SHP77 (cell line): ENCODE measurements at places on chromosomes 2 and 18.

DNA sequence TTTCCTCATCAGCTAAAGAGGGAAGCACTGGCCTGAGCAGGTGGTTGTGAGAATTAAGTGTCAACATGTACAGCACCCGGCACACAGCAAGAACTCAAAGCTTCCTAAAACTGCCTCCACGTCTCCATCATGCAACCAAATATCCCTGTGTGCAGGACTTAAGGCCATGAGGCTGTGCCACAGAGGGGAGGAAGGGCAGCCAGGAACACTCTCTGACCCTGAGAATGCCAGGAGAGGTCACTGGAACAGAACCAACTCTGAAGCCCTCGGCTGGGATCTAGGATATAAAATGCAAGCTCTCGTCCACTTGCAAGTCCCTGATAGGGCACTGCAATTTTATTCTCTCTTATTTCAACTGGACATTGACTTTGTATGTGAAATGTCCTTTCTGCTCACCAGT, 12.2 kb upstream of the NPAS2 start:
- no peak for DNase-seq

- no peak for DNase-seq
These were observed 1.1 kb downstream of the SCG2 start for GRCh38 chr2:223601018-223601417.

DNA sequence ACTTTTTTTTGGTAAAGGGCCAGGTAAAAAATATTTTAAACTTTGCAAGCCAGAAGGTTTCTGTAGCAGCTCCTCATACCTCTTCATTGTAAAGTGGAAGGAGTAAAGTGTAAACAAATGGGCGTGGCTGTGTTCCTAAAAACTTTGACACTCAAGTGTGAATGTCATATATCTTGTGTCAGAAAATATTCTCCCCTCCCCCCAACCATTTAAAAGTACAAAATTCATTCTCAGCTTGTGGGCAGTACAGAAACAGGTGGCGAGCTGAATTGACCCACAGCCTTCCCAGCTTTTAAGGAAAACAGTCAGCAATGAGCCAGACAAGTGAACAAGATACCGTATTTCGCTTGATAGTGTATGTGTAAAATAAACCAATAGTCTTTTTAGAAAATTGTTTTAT, 4.0 kb downstream of the YPEL5 start:
- no peak for DNase-seq

DNA sequence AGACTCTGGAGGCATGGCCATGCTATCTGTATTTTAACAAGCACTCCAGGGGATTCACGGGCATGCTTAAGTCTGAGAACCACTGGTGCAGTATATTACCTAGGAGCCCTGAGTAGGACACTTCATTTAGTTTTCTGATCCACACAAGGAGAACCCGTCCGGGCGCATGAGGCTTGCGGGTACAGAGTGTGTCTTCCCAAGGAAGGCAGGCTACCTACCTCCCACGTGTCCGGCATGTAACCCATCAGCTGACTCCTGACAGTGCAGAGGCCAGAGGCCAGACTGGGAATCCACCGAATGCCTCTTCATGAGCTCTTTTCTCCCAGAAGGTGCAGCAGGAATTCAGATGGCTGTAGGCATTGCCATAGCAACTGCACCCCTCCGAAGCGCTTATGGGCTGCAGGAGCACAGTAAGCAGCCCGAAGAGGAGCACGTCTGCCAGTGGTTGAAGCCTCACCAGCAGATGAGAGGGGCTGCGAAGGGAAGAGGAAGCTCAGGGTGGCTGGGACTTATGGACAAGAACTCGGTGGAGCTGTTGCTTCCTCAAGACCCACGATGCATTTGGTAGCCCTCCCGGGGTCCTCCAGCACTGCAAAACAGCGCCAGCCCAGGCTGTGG, 33.8 kb upstream of the DNMT3A start:
- DNase-seq, result no peak

DNA sequence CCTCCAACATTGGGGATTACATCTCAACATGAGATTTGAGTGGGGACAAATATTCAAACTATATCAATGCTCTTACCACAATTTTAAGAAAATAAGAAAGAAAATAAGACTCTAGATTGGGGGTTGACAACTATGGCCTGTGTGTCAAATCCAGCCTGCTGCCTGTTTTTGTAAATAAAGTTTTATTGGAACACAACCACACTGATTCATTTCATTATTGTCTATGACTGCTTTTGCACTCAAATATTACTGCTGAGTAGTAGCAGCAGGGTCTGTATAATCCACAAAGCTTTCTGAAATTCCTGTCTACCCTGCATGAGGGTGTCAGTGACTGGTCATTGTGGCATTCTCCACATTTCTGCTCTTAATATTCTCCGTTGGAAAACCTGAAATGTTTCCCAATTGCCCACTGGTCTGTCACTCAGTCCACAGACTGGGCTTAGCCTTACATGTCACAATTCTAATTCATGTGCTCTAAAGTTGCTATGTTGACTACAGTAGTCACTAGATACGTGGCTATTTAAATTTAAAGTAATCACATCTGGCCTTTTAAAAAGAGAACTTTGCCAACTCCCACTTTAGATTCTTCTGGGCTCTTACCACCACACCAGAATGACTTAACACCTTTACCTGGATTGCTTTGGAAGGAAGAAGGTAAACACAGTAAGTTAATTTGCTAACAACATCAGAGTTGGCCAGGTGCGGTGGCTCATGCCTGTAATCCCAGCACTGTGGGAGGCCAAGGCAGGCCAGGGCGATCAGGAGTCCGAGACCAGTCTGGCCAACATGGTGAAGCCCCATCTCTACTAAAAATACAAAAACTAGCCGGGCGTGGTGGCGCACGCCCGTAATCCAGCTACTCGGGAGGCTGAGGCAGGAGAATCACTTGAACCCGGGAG, 86.9 kb downstream of the CLHC1 start:
- DNase-seq, result no peak

DNA sequence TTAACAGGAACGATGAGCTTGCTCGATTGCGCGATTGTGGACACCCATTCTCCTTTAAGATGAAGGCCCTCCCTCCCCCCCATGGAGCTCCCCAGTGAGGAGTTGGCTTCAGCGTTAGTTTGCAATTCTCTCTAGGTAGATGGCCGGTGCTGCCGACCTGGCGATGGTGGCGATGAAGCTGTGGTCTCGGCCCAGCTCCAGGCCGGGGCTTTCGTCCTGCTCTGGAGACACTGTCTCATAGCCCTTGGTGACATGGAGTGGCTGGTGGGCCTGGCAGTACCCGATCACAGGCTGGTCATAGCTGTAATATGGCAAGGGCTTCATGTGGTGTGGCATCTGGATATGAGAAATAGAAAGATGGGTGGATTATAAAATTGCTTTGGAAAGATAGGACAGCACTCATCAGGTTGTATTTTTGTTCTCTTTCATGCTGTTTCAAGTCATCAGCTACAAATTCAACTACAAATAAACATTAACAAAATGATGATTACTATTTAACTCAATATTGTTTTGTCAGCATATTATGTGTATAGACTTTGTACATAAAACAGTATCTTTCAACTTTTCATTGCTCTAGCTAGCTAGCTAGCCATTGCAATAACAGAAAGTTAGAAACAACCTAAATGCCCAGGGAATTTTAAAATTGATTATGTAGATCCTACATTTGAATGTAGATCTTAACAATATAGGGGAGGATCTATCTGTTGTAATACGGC, 773.4 kb downstream of the LRRTM4 start:
- DNase-seq, result peak; percentile 9

GRCh38 chr2:86280191-86280667, 57.2 kb downstream of the REEP1 start:
- DNase-seq, result no peak

- no peak for DNase-seq
These were observed 37.9 kb downstream of the ODC1 start for GRCh38 chr2:10410001-10410822.

GRCh38 chr2:60104514-60105505, 448.6 kb downstream of the BCL11A start:
- no peak for DNase-seq

DNA sequence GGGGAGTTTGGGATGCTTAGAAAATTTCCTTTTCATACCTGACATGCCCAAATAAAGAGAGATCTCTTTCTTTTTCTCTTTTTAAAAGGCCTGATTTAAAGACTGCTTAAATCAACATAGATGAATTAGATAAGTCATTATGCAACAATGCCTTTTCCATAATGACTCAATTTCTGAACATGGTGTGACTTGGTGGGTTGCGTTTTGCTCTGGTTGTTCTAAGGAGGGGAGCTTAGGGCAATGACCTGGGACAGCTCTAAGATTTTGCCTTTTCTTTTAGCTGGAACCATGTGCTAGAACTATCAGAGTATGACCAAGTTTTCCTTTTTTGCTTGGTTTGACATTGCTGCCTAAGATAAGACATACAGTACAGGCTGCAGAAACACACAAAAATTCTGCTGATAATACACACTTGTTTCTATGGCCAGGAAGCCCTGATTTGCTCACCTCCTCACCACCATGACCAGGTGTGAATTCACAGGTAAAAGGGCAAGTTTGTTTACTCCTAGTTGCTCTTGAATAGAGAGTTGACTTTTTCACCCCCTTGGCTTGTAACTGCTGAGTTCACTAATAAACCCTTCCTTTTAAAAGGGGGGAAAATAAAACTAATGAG, 58.1 kb upstream of the IL1RL1 start:
- DNase-seq, result no peak

DNA sequence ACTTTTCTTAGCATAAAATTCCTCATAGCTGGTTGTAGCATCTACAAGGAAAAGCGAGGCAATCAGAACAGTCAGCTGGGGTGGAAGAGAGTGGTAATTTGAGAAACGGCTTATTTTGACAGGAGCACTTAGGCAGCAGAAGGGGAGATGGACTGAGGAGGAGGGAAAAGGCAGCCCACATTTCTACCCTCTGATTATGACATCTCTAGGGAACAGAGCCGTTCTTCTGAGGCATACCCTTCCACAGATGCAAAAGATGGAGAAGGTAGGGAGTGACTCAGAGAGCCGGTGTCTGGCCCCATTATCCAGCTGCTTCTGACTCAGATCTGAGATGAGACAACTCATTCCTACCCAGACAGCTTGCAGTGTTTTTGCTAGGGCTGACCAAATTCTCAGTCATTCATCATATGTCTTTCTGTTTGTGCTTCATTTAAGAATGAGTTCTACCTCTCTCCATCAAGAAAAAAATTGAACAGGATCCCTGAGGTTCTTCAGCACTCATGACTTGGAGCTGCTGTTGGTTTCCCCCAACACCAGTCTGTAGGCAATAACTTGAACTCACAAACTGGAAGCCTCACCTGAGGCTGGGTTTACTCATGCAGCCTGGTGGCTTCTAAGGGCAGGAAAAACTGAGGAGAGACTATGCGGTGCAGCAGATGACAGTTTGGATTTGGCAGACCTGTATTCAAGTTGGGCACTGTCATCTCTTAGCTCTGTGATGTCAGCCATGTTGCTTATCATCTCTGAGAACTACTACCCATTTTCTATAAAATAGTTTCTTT, 15.9 kb upstream of the SEC11C start:
- DNase-seq, result no peak

DNA sequence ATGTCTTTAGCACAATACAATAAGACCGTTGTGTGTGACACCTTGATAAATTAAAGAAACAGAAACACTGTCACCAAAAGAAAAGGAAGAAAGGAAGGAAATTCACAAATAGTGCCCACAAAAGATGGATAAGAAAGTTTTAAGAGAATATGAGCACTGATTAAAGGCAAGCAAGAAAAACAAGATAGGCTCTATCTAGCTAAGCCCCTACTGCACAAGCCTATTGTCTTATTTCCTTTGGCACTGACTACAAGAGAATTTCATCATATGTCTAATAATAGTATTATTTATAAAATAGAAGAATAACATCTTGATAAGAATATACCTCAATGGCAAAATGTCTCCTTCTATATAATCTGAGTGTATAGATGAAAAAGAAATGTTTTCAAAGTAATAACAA, 335.7 kb downstream of the NCKAP5 start:
- no peak for DNase-seq

DNA sequence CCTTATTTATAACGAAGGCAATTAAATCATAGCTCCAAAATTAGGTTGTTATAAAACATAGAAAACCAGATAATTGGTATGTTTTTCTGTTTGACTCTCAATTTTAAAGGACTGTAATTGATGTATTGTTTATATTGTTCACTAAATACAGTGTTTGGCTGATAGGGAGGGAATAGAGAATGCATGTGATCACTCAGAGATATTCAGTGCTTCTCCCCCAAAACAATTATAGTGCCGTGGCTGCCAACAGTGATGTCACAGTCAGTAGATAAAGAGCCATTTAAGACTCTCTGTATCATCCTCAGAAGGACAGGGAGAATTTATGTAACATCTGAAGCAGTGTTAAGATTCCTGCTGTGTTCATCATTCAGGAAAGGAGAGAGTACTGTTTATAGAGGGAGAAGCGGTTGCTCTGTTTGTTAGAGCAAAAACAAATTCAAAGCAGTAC, 69.6 kb downstream of the PHLPP1 start:
- no peak for DNase-seq

GRCh38 chr2:76985387-76986136, 536.6 kb downstream of the LRRTM4 start:
- DNase-seq, result no peak

DNA sequence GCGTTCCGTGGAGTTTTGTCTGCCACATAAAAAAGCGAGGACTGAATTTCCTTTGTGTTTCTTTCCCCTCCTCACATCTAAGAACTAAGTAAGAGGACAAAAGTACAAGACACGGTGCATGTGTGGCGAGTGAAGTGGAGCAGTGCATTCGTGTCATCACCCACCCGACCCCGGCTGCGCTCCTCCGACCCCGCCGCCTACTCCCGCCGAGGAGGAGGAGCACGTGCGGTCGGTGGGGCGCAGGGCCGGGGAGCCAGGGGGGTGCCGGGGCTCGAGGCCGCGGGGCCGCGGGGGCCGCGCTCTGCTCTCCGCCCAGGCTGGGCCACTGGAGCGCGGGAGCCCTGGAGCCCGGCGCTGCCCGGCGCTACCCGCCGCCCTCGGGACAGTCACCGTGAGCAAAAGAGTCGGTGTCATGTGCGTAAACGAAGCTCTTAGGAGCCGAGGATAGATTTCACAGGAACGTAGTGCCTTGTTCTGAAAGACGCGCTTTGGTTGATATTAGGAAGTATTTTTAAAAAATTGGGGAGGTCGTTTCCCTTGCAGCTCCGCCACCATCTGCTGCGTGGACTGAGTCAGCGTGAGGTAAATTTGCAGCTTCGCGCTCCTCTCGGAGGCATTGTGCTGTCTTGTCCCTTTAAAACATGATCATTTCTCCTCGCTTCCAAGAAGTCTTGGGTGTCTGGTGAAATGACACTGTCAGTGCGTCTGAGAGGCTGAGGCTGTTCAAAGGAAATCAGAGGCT, 11.0 kb downstream of the TBR1 start:
- DNase-seq, result no peak

- DNase-seq, result no peak
These were observed 5.1 kb upstream of the EML4 start for GRCh38 chr2:42164046-42164445.

- peak; percentile 94 for DNase-seq
These were observed 241.4 kb downstream of the NCKAP5 start for GRCh38 chr2:133326652-133327397.
